ENCODE measurements at places on chromosomes 3 and 15.

DNA sequence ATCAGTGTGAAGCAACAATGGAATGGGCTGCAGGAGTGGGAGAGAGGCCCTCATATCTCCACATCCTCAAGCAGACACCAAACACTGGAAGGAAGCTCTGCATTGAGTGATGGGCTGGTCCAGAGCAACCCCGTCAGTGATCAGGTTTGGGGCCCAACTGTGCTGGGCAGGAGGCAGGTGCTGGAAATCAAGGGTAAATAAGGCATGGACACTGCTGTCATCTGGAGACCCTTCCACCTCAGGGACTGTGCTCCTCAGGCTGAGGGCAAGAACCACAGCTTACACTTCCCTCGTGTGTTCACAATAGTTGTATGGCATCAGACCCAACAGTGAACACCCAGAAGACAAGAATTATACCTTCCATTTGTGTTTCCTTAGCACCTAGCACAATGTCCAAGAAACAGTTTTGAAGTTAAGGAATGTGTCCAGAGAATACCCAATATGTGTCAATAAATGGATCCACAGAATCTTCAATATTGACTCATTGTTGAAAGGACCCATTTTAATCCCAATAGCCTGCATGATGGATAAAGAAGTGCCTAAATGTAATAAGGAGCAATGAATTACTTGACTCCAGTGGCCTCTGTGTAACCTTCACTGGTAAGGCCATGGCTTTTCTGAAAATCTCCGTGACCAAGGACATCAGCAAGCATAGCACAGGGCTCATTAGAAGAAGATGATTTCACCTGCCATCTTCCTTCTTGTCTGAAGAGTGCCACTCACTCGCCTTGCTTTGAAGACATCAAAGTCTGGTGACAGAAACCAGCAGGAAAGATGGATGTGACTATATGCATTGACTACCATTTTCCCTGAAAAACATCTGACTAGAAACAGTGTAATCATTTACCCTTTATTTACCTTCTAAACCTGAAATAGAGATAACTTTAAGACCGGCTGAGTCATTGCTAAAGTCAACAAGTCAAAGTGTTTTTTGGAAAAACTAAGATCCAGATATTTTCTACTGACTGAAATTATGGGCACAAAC lies 7.0 kb upstream of the AHSG start:
- DNase-seq, result no peak

DNA sequence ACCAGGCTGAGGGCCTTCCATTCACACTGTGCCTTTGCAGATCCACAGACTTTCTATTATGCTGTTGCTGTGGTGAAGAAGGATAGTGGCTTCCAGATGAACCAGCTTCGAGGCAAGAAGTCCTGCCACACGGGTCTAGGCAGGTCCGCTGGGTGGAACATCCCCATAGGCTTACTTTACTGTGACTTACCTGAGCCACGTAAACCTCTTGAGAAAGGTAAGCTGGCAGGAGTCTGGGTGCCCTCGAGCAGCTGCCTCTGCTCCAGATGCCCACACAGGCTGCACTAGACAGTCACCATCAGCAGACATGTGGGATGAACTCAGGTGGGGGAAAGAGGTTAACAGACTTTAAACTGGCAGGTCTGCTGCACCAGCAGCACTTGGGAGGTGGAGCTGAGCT lies 8.3 kb downstream of the TF start:
- no peak for DNase-seq

DNA sequence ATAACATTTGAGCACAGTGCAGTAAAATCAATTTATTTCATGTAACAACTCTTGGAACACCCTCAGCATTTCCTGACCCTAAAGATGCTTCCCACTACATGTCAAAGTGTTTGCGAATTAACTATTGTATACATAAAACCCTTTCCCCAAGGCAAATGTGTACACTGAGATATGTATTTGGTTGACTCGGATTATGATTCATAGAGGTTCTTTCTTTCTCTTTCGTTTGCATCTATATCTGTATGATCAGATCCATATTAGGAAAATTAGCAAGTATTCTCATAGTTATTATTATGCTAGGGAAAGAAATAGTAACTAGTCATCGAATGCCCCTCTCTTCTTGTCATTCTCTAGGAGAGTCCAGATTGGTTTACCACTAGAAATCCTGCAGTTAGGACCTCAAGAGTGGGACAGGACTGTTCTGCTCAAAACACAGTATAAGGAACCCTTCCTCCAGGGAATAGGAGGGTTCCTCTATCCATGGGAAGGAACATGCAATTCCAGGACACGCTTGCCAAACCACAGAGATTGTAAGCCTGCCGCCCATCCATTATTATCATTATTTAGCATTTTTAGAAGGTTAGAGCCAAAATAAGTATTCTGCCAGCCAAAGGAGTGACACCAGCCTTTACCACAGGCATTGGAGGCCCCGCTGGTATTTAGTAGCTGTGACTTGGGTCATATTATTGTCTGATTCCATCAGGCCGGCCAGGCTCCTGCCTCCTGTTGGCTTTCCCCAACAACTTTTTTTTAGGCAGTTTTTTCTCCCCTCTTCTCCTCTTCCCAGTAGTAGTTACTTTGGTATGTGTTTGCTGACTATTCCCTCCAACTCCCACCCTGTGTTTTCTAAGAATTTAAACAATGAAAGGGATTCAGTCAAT lies 100.7 kb downstream of the GALK2 start:
- no peak for DNase-seq

DNA sequence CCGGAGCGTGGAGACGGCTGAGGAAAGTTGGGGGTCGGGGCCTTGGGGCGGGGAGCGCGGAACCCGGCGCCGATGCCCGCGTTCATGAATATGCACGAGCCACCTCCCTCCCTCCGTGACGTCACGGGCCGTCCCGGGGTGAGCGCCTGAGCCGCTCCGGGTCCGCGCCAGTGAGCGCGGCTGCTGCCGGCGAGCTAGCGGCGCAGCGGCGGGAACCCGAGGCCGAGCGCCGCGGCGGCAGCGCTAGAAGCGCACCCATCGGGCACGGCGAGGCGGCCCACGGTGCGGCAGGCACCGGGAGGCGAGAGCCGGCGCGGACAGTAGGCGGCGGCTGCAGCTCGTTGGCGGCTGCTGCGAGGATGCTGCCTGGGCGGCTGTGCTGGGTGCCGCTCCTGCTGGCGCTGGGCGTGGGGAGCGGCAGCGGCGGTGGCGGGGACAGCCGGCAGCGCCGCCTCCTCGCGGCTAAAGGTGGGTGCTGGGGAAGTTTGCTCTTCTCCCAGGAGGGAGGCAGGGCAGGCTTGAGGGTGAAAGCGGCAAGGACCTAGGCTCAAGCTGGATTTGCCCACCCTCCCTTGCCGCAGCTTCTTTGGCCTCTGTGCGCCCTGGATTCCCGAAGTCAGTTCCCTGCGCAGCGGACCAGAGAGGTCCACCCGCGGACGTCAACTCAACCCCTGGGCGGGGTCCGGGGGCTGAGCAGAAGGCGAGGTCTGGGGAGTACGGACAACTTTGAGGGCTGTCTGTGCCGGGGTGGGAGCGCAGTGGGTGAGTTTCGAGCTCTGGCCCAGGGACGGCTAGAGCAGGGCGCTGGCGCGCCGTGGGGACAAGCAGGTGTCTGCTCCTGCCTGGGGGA lies at the start of gene CLSTN2:
Gene CLSTN2, plus strand, starts transcription at position 170 of the 850 bp plus-strand sequence.
- peak; percentile 88 for DNase-seq

DNA sequence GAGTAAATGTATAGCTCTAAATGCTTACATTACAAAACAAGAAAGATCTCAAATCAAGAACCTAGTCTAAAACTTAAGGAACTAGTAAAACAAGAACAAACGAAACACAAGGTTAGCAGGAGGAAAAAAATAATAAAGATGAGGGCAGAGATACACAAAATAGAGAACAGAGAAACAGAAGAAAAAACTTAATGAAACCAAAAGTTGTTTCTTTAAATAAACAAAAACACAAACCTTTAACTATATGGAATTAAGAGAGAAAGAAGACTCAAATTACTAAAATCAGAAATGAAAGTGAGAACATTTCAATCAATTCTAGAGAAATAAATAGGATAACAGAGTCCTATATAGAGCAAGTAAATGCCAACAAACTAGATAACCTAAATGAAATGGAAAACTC lies 59.6 kb downstream of the DLG1 start:
- DNase-seq, result no peak

GRCh38 chr15:80645494-80646065 lies 49.5 kb upstream of the ABHD17C start:
- no peak for DNase-seq

GRCh38 chr3:150132101-150132749 lies 161.5 kb upstream of the PFN2 start:
- DNase-seq, result no peak

DNA sequence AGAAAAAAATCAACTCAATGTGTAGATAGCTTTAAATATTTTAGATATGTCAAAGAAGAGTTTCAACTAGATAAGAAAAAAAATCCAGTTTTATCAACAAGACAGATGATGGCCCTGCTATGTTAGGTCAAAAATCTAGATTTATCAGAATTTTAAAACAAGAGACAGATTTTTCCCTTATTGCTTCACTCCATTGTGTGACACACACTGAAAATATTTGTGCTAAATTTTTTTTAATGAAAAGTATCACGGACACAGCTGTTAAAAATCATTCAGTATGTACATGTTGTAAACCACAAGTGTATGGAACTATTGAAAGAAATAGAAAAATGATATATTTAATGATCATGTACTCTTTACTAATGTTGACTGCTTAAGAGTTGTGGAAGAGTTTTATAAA lies 43.6 kb downstream of the FOXB1 start:
- no peak for DNase-seq

DNA sequence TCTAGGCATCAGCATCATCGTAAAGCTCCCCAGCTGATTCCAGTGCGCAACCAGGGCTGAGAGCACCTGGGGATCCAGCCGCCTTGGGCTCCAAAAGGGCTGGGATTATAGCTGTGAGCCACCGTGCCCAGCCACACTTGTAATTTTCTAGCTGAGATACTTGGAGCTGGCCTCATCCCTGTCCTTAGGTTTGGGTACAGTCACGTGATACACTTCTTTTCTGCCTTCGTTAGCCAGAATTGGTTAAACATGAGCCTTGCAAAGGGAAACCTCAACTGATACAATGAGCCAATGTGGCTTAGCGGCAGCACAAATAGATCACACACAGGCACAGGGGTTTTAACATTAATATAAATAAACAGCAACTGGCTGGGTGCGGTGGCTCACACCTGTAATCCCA lies 69.8 kb upstream of the GCNT3 start:
- DNase-seq, result no peak

DNA sequence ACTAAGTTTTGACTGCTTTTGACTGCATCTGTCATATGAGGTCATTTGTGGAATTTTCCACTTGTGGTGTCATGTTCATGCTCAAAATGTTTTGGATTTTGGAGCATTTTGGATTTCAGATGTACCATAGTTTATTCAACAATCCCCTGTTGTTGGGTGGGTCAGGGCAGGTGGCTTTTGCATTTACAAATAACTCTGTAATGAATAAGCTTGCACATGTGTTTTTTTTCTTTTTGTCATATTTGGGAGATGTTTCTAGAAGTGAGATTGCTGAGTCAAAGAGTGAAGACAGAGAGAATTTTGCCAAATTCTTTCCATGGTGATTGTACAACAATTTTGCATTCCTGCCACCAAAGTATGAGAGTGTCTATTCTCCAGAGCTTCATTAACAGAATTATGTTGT lies 62.4 kb upstream of the ADPGK start:
- DNase-seq, result no peak

All from NCI-H2081 (cell line).